ENCODE measurements at places on chromosomes 2 and 18.

DNA sequence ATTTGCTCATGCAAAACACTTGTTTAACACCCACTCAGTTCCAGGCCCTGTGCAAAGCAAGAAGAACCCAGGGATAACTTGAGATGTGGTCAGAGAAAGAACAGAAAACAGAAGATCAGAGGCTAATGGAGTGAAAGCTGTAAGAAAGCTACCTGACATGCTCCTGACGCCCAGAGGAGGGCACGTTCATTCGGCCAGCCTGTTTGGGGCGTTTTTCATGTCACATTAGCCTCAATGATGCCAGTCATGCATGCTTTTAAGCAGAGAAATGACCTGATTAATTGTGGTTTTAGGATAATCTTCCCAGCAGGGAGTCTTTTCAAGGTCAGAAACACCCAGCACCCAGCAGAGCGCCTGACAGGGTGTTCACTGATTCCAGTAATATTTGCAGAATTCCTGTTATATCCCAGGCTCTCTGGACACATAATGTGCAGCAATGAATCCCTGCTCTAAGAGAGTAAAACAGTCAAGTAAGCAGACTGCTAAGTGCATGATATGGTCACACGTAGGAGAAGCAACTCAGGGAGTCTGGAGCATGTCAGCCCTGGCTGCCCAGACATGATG lies 320.0 kb downstream of the LRATD1 start:
- no peak for DNase-seq

- no peak for DNase-seq
Measured at GRCh38 chr18:629269-630150, 27.9 kb upstream of the TYMS start.

- DNase-seq: no peak
Measured at GRCh38 chr2:221264318-221264717, 307.8 kb downstream of the EPHA4 start.

DNA sequence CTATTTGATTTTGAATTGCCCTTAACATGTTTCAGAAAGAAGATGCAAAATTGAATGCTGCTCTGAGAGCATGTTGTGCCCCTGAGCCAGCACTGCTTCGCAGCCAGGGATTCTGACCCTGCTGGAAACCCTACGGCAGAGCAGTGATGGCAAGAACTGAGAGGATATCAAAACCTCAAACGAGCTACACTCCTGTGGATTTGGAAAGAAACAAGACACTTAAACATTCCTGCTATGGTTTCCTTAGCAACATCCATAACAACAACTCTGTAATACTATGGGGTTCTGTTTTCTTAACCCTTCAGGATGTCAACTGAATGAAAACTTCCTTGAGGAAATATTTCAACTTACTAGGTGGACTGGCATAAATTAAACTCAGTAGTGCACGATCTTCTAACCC lies 649.1 kb downstream of the NYAP2 start:
- no peak for DNase-seq

- no peak for DNase-seq
Measured at GRCh38 chr2:4762951-4763376, 929.2 kb upstream of the SOX11 start.

- DNase-seq: no peak
Measured at GRCh38 chr2:204581946-204582345, 36.7 kb downstream of the PARD3B start.

DNA sequence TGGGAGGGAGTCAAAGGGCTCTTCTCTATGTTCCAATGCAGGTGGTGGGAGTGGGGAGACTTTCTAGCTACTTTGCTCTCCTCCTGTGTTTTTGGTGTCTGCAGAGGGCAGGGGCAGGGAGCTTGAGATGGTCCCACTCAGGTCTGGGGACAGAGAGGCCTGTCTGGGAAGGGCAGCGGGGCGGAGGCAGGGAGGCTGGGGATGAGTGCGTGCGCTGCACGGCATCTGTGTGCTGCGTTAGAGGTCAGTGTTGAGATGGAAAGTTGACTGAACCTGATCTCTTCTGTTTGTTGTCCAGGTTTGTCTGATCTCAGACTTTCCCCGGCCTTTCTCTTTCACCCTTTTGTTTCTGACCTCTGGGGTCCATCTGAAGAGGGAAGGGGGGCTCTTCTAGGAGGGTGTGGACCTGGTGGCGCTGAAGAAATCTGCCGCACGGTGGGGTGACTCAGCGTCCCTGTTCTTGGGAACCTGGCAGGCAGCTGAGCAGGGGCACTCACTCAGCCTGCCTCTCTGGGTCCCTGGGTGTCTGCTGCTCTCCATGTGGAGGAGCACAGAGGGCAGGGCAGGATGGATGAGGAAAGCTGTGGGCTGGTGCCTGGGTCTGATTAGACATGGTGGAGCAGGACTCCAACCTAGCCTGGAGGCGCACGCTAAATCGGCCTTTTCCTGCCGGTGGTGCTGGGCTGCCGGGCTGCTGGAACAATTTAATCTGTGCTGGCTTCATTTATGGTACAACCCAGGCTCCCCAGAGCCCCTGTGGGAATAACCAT lies 24.1 kb downstream of the IGFBP2 start:
- no peak for DNase-seq

- no peak for DNase-seq
Measured at GRCh38 chr2:224264259-224264658, 137.6 kb downstream of the FAM124B start.

GRCh38 chr2:207225773-207226172 lies 60.0 kb upstream of the KLF7 start:
- DNase-seq: no peak

GRCh38 chr2:28802975-28803429 lies 7.6 kb upstream of the SPDYA start:
- DNase-seq: no peak

- DNase-seq: no peak
Measured at GRCh38 chr2:5763531-5763930, 71.3 kb downstream of the SOX11 start.

Measured in activated CD4-positive, alpha-beta T cell treated with anti-CD3 and anti-CD28 coated beads, Interleukin-10, Interleukin-2, amounts not matched to agents 100 ng/mL and 50 ng/mL, durations not matched to agents 16 hours and 8 hours (primary cell).